A673 (cell line): ENCODE measurements at places on chromosomes 3 and 15. TPM values are rescaled to one million over a fixed set of nuclear protein-coding genes. Genes with fewer than 3 reads are reported as not detected.
A peak's percentile ranks its signal among the peaks of the same experiment; 100 is the strongest.

Gene SLC22A14
- 0.22 and 0.26 TPM in 2 replicates for total RNA-seq

Gene SKOR1
- total RNA-seq = 0.21 and 0.37 TPM in 2 replicates

DNA sequence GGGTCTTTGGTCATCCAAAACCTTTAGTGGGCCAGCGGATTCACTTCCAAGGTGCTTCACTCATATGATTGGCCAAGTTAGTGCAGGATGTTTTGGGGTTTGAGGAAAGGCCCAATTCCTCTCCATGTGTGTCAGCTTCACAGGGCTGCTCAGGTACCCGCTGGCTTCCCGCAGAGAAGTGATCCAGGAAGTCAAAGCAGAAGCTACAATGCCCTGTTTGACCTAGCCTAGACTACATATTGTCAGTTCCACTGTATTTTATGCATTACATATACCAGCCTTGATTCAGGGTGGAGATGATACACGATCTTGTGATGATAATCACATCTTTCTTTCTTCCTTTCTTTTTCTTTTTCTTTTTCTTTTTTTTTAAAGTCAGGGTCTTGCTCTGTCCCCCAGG, 32.1 kb downstream of the PDE8A start:
- H3K4me3 ChIP-seq = no peak overlapping the region
- no peaks in the 10 kb centered on the region for H3K27me3 ChIP-seq
- H3K4me1 ChIP-seq = peaks cover 21% of the 10 kb centered on the region
- H3K36me3 ChIP-seq = no peaks in the 10 kb centered on the region
- no peak for DNase-seq
- no peak overlapping the region for H3K27ac ChIP-seq

DNA sequence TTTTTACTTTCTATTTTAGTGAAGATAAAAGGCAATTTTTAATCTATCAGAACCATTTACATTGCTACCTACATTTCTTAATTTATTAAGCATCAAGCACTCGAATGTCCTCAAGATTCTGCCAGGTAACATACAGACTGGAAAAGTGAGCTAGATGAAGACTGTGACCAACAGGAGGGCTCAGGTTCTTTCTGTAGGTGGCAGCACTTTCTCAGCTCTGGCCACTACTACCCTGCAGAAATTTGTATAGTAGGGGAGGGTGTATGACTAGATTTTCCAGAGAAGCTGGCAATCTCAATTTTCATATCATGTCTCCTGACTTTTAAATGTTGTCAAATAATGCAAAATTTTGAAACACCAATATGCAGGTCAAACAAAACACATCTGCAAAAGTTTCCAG, 165.0 kb upstream of the SUCLG2 start:
- no peaks in the 10 kb centered on the region for H3K27me3 ChIP-seq
- no peak overlapping the region for H3K27ac ChIP-seq
- no peaks in the 10 kb centered on the region for H3K4me1 ChIP-seq
- H3K36me3 ChIP-seq = no peaks in the 10 kb centered on the region
- DNase-seq = no peak

GRCh38 chr3:29176501-29176900, 104.4 kb upstream of the RBMS3 start:
- no peaks in the 10 kb centered on the region for H3K27me3 ChIP-seq
- DNase-seq = peak; percentile 19
- no peak overlapping the region for H3K27ac ChIP-seq
- H3K36me3 ChIP-seq = no peaks in the 10 kb centered on the region
- H3K4me1 ChIP-seq = peaks cover 21% of the 10 kb centered on the region

DNA sequence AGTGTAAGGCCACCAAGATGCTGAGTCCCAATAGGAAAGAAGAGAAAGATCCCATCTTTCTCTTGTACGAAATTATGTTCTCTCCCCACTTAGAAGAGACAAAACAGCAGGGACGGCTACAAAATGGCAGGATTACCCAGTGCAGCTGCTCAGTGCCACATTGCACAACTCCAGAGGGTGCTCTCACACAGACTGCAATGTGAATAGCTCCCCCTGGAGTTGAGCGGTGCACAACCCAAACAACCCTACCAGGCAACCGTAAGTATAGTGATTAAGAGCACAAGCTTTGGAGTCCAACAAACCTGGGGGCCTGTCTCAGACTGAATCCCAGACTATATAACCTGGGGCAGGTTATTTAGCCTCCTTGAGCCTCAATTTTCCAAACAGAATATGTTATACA, 3.1 kb upstream of the BHLHE40 start:
- DNase-seq = peak; percentile 78
- no peak overlapping the region for H3K4me3 ChIP-seq
- H3K27ac ChIP-seq = no peak overlapping the region
- H3K27me3 ChIP-seq = no peaks in the 10 kb centered on the region
- peaks cover 22% of the 10 kb centered on the region for H3K4me1 ChIP-seq

GRCh38 chr15:34122771-34123183, 20.9 kb downstream of the PGBD4 start:
- no peak overlapping the region for H3K4me3 ChIP-seq
- no peak overlapping the region for H3K27ac ChIP-seq
- H3K36me3 ChIP-seq = no peaks in the 10 kb centered on the region
- H3K4me1 ChIP-seq = peaks cover 5% of the 10 kb centered on the region
- DNase-seq = peak; percentile 69

GRCh38 chr3:113057117-113057516, 66.3 kb downstream of the GTPBP8 start:
- no peaks in the 10 kb centered on the region for H3K36me3 ChIP-seq
- H3K4me3 ChIP-seq = no peak overlapping the region
- peaks cover 15% of the 10 kb centered on the region for H3K4me1 ChIP-seq

- peak within 1 kb of the TSS; percentile 98 for H3K27ac ChIP-seq
- H3K4me3 ChIP-seq = peak within 1 kb of the TSS; percentile 92
- peaks cover 32% of the 10 kb centered on the region for H3K4me1 ChIP-seq
- peaks cover 35% of the 10 kb centered on the region for H3K36me3 ChIP-seq
- no peaks in the 10 kb centered on the region for H3K27me3 ChIP-seq
Observed at GRCh38 chr3:58237238-58237940, at the start of gene ABHD6. Gene ABHD6 (plus strand): TSS chr3:58237792. CDS start chr3:58256587, 18,795 bp downstream.

GRCh38 chr15:31498756-31499155, 172.1 kb downstream of the KLF13 start:
- no peaks in the 10 kb centered on the region for H3K36me3 ChIP-seq
- no peak overlapping the region for H3K4me3 ChIP-seq
- no peaks in the 10 kb centered on the region for H3K27me3 ChIP-seq
- no peaks in the 10 kb centered on the region for H3K4me1 ChIP-seq
- DNase-seq = no peak
- no peak overlapping the region for H3K27ac ChIP-seq

DNA sequence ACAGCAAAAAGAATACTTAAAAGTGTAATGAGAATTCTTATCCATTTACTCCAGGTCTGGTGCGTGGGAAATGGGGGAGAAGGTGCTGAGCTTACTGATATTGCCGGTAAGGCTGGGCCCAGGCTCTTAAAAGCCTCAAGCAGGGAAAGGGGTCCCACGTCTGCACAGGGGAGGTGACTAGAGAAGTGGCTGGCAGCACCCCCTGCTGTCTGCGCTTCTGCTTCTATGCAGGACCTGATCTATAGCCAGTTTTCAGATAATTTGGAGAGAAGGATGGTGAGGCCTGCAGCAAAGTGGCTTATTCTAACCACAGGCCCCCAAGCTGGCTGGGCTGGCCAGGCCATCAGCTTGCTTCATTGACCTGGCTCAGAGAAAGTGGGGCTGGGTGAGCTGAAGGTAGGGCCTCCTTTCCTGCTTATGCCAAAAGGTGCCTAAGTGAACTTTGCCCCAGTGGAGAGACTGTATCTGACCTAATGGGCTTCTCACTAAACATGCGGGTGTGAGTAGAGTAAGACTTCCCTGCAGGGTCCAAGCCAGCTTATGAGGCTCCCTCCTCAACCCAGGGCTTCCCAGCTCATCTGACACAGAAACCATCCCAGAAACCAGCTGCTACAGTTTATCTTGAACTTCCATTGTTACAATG, 30.9 kb upstream of the ATP1B3 start:
- H3K4me1 ChIP-seq = no peaks in the 10 kb centered on the region
- no peaks in the 10 kb centered on the region for H3K27me3 ChIP-seq
- no peak overlapping the region for H3K27ac ChIP-seq
- peak; percentile 23 for DNase-seq
- no peaks in the 10 kb centered on the region for H3K36me3 ChIP-seq
- H3K4me3 ChIP-seq = no peak overlapping the region

DNA sequence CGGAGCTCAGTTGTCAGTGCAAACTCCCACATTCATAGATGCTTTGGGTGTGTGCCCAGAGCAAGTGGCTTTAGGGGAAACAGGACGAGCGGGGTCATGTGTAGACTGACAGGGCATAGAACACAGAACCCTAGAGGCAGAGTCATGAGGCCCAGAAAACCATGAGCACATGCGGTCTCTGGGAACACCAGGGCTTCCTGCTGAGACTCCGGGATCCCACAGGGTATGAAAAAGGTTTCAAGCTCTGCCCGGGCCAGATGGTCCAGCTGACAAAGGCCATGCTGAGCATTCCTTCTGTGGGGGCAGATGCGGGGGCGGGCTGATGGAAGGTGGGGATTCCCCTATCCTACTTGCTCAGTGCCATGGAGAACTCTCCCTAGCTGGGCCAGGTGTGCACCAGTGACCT, 44.8 kb downstream of the ROPN1B start:
- H3K4me1 ChIP-seq = no peaks in the 10 kb centered on the region
- H3K4me3 ChIP-seq = no peak overlapping the region
- DNase-seq = no peak
- H3K27me3 ChIP-seq = no peaks in the 10 kb centered on the region
- no peak overlapping the region for H3K27ac ChIP-seq

DNA sequence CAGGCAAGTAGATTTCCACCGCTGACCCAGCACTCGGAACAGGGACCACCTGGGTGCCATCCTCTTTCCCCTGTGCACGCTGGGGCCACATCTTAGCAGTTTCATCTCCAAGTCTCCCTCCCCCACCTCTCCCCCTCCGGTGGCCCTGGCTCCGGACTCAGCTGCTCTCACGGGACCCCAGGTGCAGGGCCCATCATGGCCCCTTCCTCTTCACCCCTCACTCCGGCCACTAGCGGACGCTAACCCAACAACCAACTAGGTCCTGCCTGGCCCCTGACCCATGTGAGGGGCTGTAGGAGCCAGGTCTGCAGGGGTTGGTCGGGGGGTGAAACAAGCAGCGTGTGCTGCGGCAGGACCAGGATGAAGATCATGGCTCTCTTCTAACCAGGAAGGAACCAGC, 31.3 kb upstream of the IQSEC1 start:
- H3K4me1 ChIP-seq = no peaks in the 10 kb centered on the region
- DNase-seq = no peak
- H3K27me3 ChIP-seq = no peaks in the 10 kb centered on the region

DNA sequence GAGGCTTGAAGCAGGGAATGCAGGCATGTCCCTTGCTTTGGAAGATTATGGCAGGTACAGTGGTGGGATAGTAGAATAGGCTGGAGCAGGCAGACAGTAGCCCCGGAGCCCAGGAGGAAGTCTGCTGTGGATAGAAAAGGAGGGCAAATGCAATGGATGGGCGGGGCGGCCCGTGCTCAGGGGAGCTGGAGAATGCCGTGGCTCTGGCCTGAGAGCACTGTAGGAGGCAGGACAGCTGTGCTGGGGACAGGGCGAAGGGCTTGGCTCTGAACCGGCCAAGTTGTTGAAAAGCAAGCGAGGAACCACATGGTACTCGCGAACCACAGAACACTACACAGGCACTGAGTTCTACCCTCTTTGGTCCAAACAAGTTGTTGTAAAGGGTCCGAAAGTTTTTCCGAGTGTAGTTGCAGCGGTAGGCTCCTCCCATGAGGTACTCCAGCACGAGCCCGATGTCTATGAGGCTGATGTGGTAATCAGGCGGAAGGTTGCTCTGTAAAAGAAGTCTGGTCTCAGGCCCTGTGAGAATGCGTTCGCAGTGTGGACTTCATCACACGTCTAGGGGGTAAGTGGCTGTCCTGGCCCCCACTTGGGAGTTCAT, 54.7 kb downstream of the TRPM1 start:
- H3K36me3 ChIP-seq = no peaks in the 10 kb centered on the region
- H3K27me3 ChIP-seq = no peaks in the 10 kb centered on the region
- H3K27ac ChIP-seq = no peak overlapping the region
- DNase-seq = no peak

DNA sequence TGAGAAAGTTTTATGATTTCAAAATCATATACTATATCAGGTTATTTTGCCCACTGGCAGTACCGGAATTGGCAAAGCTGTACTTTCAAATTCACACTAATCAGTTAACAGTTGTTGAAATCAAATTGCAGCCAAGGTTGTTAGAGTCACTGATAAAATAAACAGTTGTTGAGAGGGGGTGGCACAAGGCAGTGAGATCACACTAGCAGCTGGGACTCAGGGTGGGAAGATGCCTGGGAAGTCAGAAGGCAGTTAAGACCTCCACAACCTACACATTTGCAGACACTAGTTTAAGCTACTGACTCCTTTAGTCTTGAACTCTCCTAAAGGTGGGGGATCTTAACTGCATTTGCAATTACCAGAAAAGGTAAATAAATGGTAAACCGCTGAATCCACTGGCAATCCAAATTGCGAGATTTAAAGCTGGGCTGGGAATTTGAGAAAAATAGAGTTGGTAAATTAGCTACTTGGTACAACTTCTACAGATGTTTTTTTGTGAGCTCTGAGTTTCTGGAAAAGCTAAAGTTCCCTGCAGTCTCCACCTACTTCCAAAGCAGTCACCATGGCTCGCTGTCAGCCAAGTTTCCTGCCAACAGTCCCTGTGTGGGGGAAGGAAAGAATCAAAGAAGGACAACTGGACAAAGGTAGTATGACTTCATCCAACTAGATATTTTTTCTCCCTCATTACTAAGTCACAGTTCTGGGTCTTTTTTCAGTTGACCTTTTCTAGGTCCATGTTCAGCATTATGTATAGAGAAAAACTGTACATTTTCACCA, 105.7 kb downstream of the ZNF385D start:
- no peaks in the 10 kb centered on the region for H3K27me3 ChIP-seq
- no peak overlapping the region for H3K27ac ChIP-seq
- no peaks in the 10 kb centered on the region for H3K4me1 ChIP-seq
- DNase-seq = no peak
- H3K4me3 ChIP-seq = no peak overlapping the region

DNA sequence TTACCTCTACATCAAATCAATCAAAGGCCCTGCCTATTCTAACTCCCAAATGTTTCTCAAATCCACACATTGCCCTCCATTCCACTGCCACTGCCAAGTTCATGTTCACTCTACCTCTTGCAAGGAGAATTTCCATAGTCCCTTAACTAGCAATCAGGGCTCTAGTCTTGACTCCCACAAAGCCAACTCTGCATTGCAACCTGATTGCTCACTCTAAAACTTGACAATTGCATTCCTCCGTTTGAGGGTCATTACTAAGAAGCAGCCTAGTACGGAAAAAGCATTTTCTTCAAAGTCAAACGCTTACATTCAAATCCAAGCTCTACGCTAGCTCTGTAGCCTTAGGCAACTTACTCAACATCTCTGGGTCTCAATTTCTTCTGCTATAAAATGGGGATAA, 1.2 kb downstream of the CPA3 start:
- no peaks in the 10 kb centered on the region for H3K36me3 ChIP-seq
- no peak for DNase-seq
- H3K4me3 ChIP-seq = no peak overlapping the region

DNA sequence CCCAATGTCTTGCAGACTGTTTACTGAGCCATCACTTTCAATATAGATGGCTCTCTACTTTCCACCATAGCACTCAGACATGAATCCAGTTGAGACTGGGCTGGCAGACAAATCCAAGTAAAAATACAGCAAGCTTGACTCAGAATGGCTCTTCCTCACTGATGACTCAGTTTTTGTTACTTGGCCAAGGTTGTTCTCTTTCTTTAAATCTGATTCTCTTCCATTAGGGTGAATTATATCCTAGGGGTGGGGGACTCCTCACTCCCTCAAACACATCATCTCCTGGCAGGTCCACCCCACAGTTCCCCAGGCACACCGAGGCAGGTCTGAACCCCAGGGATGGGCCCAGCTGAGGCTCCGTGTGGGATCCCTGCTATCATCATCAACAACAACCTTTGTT, 157.9 kb downstream of the MEX3B start:
- H3K4me3 ChIP-seq = no peak overlapping the region
- H3K36me3 ChIP-seq = no peaks in the 10 kb centered on the region
- no peak overlapping the region for H3K27ac ChIP-seq
- H3K4me1 ChIP-seq = no peaks in the 10 kb centered on the region
- no peaks in the 10 kb centered on the region for H3K27me3 ChIP-seq
